Ascending aorta (tissue), 2 donors: ENCODE measurements at places on chromosomes 12 and 14. TPM values are rescaled to one million over a fixed set of nuclear protein-coding genes. Genes with fewer than 3 reads are reported as not detected.

RIPK3 gene
- 2.3 TPM for total RNA-seq

- no peak overlapping the region for H3K4me3 ChIP-seq
- DNase-seq: no peak
These were observed 6.8 kb downstream of the ZFHX2 start for GRCh38 chr14:23544511-23545447.

DNA sequence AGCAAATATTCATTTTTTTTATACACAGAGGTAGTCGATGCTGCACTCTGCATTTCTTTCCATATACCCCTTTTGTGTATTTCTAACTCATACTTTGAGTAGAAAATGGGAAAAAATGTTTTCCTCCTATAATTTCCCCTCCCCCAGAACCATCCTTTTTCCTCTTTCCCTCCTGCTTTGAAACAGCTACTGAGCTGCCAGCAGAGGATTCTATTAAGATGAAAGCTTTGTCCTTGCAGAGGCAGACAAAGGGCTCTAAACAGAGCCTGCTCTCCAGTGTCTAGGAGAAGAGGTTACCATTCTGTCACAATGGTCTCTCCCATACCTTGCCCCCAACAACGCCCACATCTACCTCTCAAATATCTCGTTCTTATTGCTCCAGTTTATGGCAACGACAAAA lies 74.6 kb upstream of the OSBPL8 start:
- H3K4me1 ChIP-seq: no peaks in the 10 kb centered on the region
- no peak for DNase-seq
- H3K36me3 ChIP-seq: no peaks in the 10 kb centered on the region

DNA sequence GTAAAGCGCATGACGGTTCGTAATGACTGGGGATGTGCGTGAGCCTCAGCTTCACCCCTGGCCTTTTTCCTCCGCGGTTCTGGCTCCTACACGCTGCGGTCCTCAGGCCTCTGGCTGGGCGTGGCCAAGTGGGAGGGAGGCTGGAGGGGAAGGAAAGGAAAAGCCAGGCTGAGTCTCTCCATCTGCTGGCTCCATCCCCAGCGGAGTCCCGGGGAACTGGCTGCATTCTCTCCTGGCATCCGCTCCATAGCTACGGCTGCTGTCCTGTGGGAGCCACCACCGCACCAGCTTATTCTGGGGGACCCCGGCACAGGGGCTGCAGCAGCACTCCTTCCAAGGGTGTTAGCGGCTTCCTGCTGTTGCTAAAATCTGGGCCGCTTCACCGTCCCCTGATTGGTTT lies 68.2 kb upstream of the SLC24A4 start:
- peak; percentile 69 for DNase-seq
- H3K4me3 ChIP-seq: peak overlapping the region; percentile 42
- H3K27ac ChIP-seq: no peak overlapping the region
- no peaks in the 10 kb centered on the region for H3K36me3 ChIP-seq

TNS2 gene
- total RNA-seq: 608 TPM

- no peak for DNase-seq
- no peak overlapping the region for H3K4me3 ChIP-seq
- no peaks in the 10 kb centered on the region for H3K4me1 ChIP-seq
- peaks cover 24% of the 10 kb centered on the region for H3K36me3 ChIP-seq
- H3K27me3 ChIP-seq: no peaks in the 10 kb centered on the region
These were observed 42.1 kb downstream of the DRAM1 start for GRCh38 chr12:101919447-101919846.

GRCh38 chr12:95416111-95416636 lies 57.8 kb upstream of the METAP2 start:
- peaks cover 20% of the 10 kb centered on the region for H3K4me1 ChIP-seq
- no peak overlapping the region for H3K4me3 ChIP-seq

DNA sequence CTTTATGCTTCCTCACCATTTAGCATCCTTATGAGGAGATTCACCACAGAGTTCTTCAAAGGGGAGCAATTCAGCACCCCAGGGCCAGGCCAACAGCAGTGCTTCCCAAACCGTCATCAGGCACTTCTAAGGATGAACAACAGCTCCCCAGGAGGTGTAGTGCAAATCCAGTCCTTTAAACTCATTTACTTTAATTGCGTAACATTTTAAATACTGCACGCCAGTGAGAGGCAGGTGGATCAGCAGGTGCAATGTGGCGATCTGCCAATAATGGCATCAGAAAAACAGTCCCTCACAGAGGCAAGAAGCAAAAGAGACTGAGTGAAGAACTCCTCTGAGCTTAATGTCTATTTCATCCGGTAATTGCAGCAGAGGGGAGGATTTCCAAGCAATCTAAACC lies 770.9 kb upstream of the FOXG1 start:
- no peaks in the 10 kb centered on the region for H3K27me3 ChIP-seq
- no peak for DNase-seq
- H3K27ac ChIP-seq: no peak overlapping the region
- H3K36me3 ChIP-seq: no peaks in the 10 kb centered on the region
- no peaks in the 10 kb centered on the region for H3K4me1 ChIP-seq

- no peak overlapping the region for H3K4me3 ChIP-seq
- H3K27ac ChIP-seq: no peak overlapping the region
- DNase-seq: no peak
- H3K36me3 ChIP-seq: no peaks in the 10 kb centered on the region
These were observed 226.9 kb upstream of the PLXNC1 start for GRCh38 chr12:93921521-93921920.

GRCh38 chr12:46886541-46887041 lies 60.8 kb upstream of the SLC38A4 start:
- no peak for DNase-seq
- H3K27ac ChIP-seq: no peak overlapping the region
- H3K4me1 ChIP-seq: no peaks in the 10 kb centered on the region
- H3K4me3 ChIP-seq: no peak overlapping the region
- no peaks in the 10 kb centered on the region for H3K36me3 ChIP-seq

GRCh38 chr14:106436310-106436905 lies 910.0 kb downstream of the TMEM121 start:
- no peaks in the 10 kb centered on the region for H3K4me1 ChIP-seq
- H3K27me3 ChIP-seq: no peaks in the 10 kb centered on the region
- H3K36me3 ChIP-seq: no peaks in the 10 kb centered on the region
- no peak overlapping the region for H3K4me3 ChIP-seq
- H3K27ac ChIP-seq: no peak overlapping the region

TC2N gene
- total RNA-seq: 37.8 TPM

DNA sequence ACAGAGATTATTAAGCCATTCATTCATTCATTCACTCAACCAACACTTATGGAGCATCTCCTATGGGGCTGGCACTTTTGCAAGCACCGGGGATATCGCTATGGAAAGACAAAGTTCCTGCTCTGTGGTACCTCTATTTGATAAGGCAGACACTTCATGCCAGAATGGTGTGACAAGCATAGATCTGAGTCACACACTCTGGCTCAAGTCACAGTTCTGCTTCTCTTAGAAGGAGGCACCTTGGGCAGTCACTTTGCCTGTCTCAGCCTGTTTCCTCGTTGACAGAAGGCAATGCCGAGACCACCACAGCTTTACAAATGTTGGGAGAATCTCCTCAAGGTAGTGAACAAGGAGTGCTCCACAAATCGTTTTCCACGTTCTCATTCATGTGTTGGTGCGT lies 205.2 kb downstream of the SLC41A2 start:
- H3K4me1 ChIP-seq: peaks cover 9% of the 10 kb centered on the region
- H3K27ac ChIP-seq: no peak overlapping the region
- no peak for DNase-seq
- peaks cover 7% of the 10 kb centered on the region for H3K36me3 ChIP-seq
- H3K27me3 ChIP-seq: no peaks in the 10 kb centered on the region

MORN3 gene
- total RNA-seq: not detected

- no peaks in the 10 kb centered on the region for H3K36me3 ChIP-seq
- peak; percentile 55 for DNase-seq
- no peak overlapping the region for H3K4me3 ChIP-seq
- no peak overlapping the region for H3K27ac ChIP-seq
These were observed 28.5 kb downstream of the FAM222A start for GRCh38 chr12:109741970-109742703.

GRCh38 chr14:71365361-71365760 lies 458.1 kb downstream of the PCNX1 start:
- no peaks in the 10 kb centered on the region for H3K36me3 ChIP-seq
- H3K27me3 ChIP-seq: no peaks in the 10 kb centered on the region

DNA sequence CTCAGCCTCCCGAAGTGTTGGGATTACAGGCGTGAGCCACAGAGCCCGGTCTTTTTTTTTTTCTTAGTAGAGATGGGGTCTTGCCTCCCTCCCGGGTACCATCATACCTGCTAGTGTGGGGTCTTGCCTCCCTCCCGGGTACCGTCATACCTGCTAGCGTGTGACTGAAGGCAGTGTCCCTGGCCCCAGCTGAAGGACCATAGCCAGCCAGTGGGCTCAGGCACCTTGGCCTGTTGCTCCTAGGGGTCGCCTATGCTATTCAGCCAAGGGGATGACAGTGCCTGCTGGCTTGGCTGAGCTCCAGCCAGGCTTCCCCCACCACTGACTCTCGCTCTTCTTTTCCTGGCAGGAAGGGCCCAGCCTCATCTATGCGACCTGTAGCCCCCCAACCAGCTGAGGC lies 10.5 kb upstream of the BLTP3B start:
- no peak for DNase-seq
- no peaks in the 10 kb centered on the region for H3K4me1 ChIP-seq
- no peak overlapping the region for H3K4me3 ChIP-seq
- H3K27me3 ChIP-seq: no peaks in the 10 kb centered on the region
- H3K36me3 ChIP-seq: no peaks in the 10 kb centered on the region

- H3K4me1 ChIP-seq: no peaks in the 10 kb centered on the region
- no peaks in the 10 kb centered on the region for H3K27me3 ChIP-seq
- H3K27ac ChIP-seq: no peak overlapping the region
- H3K36me3 ChIP-seq: no peaks in the 10 kb centered on the region
These were observed 32.2 kb upstream of the IGF1 start for GRCh38 chr12:102512523-102512922.

- H3K4me3 ChIP-seq: no peak overlapping the region
- no peaks in the 10 kb centered on the region for H3K4me1 ChIP-seq
- H3K27ac ChIP-seq: no peak overlapping the region
- no peak for DNase-seq
- no peaks in the 10 kb centered on the region for H3K27me3 ChIP-seq
These were observed 340.4 kb downstream of the NAV3 start for GRCh38 chr12:78171061-78171460.

KLHL33 gene
- not detected for total RNA-seq

- no peaks in the 10 kb centered on the region for H3K4me1 ChIP-seq
- no peak overlapping the region for H3K4me3 ChIP-seq
- DNase-seq: no peak
- H3K36me3 ChIP-seq: no peaks in the 10 kb centered on the region
These were observed 126.4 kb downstream of the PIWIL1 start for GRCh38 chr12:130463818-130464670.

FGF6 gene
- total RNA-seq: not detected

DNA sequence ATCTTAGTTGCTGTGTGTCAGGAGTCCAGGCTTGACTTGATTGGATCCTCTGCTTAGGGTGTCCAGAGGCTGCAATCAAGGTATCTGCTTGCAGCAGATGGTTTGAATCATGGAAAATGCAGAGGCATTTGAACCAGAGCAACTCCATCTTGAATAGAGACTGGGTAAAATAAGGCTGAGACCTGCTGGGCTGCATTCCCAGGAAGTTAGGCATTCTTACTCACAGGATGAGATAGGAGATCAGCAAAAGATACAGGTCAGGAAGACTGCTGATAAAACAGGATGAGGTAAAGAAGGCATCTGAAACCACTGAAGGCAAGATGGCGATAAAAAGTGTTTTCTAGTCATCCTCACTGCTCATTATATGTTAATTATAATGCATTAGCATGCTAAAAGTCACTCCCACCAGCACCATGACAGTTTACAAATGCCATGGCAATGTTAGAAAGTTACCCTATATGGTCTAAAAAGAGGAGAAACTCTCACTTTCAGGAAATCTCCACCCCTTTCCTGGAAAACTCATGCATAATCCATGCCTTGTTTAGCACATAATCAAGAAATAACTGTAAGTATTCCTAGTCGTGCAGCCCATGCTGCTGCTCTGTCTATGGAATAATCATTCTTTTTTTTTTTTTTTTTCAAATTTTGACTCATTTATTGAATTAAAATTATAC lies 218.3 kb upstream of the CPNE8 start:
- no peaks in the 10 kb centered on the region for H3K27me3 ChIP-seq
- no peak overlapping the region for H3K4me3 ChIP-seq
- DNase-seq: no peak
- H3K36me3 ChIP-seq: no peaks in the 10 kb centered on the region

NRL gene
- not detected for total RNA-seq

DNA sequence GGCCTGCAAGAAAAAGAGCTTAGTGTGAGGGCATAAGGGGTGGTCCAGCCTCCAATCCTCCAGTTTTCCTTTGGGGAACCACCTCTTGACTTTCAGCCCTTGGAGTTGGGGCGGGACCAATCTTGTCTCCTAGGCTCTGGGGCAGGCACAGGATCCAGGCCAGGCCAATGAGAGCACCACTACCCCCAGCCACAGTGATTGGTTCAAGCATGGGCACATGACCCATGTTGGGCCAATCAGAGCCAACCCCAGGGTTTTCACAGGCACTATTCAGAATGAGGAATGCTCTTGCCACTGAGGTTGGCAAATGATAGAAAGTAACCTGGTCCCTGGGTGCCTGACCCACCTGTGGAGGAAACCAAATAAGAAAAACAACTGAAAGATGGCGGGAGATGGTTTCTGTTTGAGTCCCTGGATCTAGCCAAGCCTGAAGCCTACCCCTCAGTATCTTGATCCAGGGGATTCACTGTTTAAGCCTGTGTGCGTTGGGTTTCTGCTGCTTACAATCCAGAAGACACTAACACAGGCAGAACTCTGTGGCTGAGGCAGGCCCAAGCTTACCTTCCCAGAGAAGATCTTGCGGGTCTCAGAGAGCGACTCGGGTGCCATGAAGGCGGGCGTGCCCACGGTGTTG lies 42.9 kb downstream of the P2RX4 start:
- H3K36me3 ChIP-seq: peaks cover 61% of the 10 kb centered on the region
- H3K27me3 ChIP-seq: no peaks in the 10 kb centered on the region
- no peak overlapping the region for H3K27ac ChIP-seq
- no peaks in the 10 kb centered on the region for H3K4me1 ChIP-seq

- H3K36me3 ChIP-seq: peaks cover 6% of the 10 kb centered on the region
- no peak for DNase-seq
- H3K27me3 ChIP-seq: no peaks in the 10 kb centered on the region
- H3K27ac ChIP-seq: no peak overlapping the region
- H3K4me1 ChIP-seq: peaks cover 13% of the 10 kb centered on the region
- H3K4me3 ChIP-seq: no peak overlapping the region
These were observed 6.0 kb downstream of the TMEM260 start for GRCh38 chr14:56585461-56586084.

DNA sequence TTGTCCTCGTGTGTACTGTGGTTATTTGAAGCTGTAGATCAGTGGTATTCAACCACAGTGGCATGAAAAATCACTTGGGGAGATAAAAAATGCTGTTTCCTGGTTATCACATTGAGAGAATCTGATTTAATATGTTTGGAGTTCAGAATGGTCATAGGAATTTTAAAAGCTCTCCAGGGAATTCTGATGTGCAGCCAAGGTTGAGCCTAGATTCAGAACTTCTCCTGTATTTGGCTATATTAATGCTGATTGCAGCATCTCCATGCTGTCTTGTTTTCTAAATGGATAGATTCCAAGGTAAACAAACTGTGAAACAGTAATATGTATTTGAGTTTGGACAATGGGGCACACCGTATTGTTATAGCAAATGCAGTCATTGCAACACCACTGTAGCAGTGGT lies 982.2 kb upstream of the FBXO33 start:
- H3K27me3 ChIP-seq: no peaks in the 10 kb centered on the region
- H3K36me3 ChIP-seq: no peaks in the 10 kb centered on the region
- no peak overlapping the region for H3K27ac ChIP-seq
- DNase-seq: no peak
- H3K4me3 ChIP-seq: no peak overlapping the region
